ENCODE measurements at places on chromosomes 3 and 15.

DNA sequence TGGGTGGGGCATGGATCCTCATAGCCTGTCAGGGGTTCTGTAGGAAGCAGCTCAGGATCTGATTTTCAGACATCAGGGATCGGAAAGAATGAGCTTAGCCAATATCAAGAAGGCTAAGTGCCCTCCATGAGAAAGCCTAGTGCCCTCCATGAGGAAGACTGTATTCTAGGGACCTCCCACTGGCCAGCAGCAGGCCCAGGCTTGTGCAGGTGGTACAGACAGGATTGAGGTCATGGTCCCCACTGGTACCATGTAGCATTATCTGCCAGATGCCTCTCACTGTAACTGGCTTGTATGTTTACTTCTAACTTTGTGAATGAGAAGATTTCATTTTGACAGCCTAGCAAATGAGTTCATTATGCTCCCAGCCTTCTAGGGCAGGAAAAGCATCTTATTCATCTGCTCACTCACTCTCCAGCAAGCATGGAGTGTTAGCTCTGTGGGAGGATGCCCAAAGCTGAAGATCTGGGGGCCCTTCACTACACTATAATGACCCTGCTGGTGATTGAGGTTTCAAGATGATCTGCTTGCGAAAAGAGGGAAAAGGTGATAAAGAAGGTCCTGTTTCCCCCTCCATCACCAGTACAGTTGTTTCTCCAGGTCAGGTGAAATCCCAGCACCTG, 7.5 kb downstream of the EPHB1 start:
- no peak for DNase-seq

DNA sequence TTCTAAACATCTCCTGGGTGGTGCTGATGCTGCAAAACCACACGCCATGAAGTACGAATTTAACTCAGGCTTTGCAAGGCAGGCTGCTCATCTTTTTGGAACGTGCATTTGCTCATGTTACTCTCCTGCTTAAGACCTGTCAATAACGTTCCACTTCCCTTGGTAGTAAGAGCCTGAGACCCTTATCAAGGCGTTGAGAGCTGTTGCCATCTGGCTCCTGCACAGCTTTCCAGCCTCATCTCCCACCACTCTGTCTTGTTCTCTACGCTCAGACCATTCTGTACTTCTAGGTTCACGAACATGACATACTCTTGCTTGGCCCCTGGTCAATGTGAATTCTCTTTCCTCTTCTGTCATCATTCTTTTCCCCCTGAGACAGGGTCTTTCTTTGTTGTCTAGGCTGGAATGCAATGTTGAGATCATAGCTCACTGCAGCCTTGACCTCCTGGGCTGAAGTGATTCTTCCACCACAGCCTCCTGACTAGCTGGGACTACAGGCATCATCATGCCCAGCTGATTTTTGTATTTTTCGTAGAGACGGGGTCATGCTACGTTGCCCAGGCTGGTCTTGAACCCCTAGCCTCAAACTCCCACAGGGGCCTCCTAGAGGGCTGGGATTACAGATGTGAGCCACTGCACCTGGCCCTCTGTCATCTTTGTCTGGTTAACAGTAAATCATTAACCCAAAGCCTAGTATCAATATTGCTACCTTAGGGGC, 202.8 kb downstream of the CADPS start:
- DNase-seq, result no peak

- no peak for DNase-seq
Observed at GRCh38 chr15:42264795-42265194, 8.2 kb upstream of the GANC start.

GRCh38 chr3:123072152-123072551, 5.3 kb downstream of the PDIA5 start:
- no peak for DNase-seq

GRCh38 chr3:86942206-86942605, 48.7 kb downstream of the VGLL3 start:
- DNase-seq, result no peak

GRCh38 chr15:57526076-57526475, 65.6 kb upstream of the MYZAP start:
- no peak for DNase-seq

DNA sequence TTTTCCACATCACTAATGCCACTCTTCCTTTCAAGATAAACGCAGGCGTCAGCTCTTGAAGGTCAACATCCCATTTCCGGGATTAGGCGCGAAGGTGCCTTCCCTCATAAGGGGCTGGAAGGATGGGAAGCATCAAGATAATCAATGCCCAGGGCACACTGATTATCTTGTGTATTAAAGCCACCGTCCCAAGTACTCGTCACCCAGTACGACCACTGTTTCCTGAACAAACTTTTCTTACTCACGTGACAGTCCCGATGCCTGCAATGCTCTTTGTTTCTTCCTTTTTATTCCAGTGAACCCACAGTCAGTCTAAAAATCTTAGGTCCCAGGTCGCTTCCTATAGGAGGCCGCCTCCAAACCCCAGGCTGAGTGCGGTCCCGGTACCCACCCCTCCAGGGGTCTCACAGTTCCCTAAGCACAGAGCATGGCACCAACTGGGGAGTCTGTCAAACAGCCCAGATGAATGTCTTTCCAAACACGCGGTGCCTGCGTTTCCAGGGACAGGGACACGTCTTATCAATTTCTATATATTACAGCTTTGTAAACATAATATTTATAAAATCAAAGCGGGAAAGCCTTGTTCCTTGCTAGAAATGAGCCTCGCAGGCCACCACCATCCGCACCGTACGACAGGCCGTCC, 589 bp downstream of the ANAPC13 start:
- DNase-seq, result peak; percentile 95

DNA sequence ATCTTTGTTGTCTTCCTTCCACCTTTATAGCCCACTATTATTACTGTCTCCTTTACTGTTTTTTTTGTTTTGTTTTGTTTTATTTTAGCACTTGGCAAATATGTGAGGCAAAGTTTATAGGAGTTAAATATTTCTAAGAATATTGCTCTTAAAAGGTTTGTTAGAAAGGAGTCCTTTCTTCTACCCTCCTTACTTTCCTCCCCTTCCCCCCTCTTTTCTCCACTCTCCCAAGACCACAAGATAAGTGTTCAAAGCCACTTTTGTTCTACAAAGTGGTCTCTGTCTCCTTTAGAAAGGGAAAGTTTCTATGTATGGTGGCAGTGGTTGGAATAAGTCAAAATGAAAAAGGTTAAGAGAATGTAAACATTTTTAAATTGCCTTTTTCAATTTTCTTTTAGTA, 130.7 kb upstream of the TSC22D2 start:
- DNase-seq, result no peak

DNA sequence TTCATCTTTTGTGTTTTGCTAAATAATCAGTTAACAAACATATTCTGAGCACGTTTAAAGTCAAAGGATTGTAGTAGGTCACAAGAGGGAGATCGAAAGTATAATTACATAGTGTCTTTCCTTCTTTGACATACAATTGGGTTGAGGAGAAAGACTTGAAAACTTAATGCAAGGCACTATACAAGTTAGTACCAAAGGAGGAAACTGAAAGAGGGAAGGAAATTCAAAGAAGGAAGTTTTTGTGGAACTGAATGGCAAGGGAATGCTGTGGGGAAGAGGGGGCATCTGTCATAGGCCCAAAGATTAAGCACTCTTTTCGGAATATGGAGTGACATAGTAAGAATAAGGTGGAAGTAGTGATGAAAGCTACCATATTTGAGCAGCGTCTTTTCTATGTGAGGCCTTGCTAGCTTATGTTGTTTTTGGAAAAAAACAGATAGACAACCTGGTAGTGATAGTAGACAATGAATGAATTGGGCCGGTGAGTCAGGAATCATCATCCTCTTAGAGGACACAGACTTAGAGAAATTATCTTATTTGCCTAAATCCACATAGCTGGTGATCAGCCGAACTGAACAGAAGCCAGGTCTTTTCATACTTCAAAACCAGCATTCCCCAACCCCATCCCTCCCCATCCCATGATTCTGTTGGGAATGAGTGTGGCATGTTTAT, 10.2 kb downstream of the MBNL1 start:
- DNase-seq, result peak; percentile 16

DNA sequence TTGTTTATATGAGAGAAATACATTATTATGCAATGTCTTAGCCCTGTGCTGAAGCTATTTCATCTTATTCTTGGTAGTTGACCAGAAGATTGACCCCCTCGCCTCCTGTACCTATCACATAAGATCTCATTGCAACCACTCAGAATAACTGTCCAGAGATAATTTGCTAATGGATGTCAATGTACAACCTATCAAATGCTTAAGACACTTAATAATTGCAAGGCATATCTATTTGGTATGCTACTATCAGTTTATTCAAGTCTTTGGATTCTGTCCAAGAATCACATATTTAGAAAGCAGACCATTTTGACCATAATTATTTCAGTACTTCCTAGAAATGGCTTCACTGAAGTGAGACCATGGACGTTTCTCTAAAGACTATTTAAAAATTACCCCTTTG, 241.6 kb downstream of the GAP43 start:
- no peak for DNase-seq

DNA sequence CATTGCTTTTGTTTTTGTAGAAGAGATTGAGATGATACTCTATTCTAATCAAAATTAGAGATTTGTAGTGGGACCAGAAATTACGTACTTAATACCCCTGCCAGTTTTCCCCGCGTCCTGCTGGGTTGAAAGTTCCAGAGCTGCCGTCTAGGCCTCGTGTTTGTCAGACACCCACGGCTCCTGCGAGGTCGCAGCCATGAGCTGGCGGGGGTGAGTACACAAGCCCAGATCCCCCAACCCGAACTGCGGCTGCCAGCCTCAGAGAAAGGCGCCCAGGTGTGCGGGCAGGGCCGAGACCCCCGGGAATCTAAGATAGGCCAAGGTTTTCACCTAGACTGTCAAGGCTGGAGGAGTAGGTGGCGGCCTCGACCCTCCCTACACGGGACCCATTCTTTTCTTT, 26.3 kb downstream of the GPR160 start:
- no peak for DNase-seq

Data from activated CD8-positive, alpha-beta T cell treated with anti-CD3 and anti-CD28 coated beads for 36 hours (primary cell).